ENCODE measurements at places on chromosomes 16 and 17.
A peak's percentile ranks its signal among the peaks of the same experiment; 100 is the strongest.

GRCh38 chr16:50272687-50273381 lies 6.5 kb downstream of the ADCY7 start:
- no peak for DNase-seq

DNA sequence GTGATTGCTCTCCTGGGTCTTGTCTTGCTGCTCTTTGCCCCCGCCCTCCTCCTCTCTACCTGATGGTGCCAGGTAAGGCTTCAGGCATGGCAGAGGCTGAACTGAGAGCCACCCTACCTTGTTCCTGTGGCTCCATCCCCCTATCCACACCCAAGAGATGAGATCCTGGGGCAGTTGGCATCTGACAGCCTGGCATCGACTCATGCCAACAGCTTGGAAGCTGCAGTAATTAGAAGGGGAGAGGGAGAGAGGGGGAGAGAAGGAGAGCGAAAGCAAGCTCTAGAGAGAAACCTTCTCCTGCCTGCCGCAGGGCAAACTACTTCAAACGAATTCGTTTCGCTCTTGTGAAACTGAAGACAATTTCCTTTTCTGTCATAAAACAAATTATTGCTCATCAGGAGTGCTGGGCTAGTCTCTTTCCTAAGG lies 13.8 kb upstream of the SP6 start:
- no peak for DNase-seq

- DNase-seq = no peak
Observed at GRCh38 chr17:78108726-78109488, 19.6 kb downstream of the TMC6 start.

DNA sequence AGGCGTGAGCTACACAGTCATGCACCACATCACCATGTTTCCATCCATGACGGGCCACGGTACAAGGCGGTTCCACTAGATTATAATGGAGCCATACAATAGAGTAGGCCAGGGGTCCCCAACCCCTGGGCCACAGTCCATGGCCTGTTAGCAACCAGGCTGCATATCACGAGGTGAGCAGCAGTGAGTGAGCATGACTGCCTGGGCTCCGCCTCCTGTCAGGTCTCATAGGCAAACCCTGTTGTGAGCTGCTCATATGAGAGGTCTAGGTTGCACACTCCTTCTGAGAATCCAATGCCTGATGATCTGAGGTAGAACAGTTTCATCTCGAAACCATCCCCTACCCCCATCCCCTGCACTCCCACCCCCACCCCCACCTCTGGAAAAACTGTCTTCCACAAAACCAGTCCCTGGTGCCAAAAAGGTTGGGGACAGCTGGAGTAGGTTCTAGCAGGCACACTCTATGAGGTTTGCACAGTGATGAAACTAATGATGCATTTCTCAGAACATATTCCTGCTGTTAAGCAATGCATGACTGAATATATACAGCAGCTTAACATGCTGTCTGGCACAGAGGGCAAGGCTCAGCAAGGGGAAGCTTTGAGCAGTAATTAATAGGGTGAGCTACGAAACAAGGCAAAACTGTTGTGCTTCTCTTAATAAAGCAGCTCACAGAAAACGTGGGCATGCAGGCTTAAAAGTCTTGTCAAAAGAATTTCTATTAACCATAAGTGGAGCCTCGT lies 108.0 kb downstream of the VPS53 start:
- no peak for DNase-seq

DNA sequence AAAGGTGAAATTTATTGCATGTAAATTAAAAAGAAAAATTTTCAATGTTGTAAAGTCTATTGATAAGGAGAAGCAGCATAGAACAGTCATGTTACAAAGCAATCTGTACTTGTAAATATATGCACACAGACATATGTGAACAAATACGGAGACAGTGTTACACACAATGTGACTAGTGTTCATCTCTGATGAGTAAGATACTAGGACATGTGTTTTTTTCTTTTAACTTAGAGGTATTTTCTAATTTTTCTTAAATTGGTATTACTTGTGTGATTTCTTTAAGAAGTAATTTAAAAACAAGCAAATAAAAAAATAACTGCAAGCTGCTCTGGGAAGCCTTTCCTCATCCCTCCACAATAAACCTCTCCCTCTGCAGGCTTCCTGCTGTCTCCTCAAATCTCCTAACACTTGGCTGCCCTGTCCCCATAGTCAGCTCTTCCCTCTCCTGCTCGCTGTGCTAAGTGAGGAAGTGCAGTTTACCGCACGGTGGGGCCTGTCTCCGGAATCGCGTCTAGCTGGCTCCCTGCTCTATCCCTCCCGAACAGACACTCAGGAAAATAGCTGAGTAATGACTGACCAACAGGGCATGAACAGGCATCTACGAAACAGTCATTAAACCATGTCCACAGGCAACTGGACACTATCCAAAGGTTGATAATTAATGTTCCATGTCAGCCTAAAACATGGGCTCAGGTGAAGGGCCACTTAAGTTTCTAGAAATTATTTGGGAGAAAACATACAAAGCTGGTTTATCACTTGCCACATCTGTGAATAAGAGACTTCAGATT lies 35.9 kb downstream of the CMTM4 start:
- DNase-seq = peak; percentile 81

DNA sequence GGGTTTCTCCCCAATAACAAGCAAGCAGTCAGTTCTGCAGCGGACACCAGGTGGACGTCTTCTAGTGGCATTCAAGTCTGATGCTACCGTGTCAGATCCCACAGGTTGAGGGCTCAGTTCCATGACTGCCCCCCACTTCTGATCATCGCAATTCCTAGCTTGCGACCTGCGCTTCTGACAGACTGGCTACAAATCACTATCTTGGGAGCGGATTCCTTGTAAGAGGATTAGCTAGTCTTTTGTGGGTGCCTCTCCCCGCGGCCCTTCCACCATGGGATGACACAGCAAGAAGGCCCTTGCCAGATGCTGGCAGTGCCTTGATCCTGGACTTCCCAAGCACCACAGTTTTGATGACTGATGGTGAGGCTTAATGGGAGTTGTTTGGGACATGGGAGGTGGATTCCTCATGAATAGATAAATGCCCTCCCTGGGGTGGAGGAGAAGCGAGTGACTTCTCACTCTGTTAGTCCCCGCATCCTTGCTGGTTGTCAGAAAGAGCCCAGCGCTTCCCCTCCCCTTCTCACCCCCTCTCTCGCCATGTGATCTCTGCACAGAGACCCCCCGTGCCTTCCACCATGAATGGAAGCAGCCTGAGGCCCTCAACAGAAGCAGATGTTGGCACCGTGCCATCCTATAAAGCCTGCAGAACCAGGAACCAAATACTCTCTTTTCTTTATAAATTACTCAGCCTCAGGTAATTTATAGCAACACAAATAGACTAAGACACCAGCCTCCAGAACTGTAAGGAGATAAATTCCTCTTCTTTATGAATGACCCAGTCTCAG lies 19.1 kb downstream of the CDIP1 start:
- no peak for DNase-seq

DNA sequence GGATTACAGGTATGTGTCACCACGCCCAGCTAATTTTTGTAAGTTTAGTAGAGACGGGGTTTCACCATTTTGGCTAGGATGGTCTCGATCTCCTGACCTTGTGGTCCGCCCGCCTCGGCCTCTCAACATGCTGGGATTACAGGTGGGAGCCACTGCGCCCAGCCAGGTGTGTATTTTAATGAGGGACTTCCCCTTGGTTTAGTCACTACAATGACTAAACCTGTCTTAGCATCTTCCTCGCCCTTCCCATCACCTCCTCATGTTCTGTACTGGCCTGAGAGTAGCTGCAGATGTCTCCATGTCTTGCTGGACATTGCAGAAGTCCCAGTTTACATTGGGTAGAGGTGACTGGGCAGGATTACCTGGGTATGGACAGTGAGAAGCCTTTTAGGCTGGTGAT lies 9.6 kb downstream of the SLC7A6 start:
- no peak for DNase-seq

- DNase-seq = peak; percentile 93
Observed at GRCh38 chr17:36935671-36936454, 1.4 kb upstream of the LHX1 start.

Data from mesendoderm (in vitro differentiated cells).